NCI-H2171 (cell line): ENCODE measurements at places on chromosomes 1 and 21.

- peak; percentile 24 for DNase-seq
Measured at GRCh38 chr1:196723325-196724185, 51.1 kb upstream of the CFHR3 start.

- DNase-seq: no peak
Measured at GRCh38 chr1:95206514-95206913, 27.5 kb upstream of the RWDD3 start.

- no peak for DNase-seq
Measured at GRCh38 chr1:9400425-9401079, 107.9 kb downstream of the SPSB1 start.

GRCh38 chr1:23394181-23394580 lies 24.5 kb upstream of the ZNF436 start:
- no peak for DNase-seq

DNA sequence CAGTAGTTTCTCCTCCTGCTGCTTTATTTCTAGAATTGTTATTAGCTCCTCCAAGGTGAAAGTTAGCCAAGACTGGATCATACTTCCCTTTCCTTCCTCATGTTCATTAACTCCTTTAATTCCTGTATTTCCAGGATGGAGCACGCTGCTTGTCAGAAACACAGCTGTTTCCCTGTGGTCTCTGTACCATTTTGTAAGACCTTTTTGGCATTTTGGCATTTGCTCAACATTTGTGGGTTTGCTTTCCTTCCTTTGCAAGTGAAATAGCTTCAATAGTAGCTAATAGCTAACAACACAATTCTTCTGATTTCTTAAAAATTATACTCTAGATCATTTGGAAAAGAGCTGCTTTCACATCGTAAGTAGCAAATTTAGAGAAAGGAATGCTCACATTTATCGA lies 44.3 kb upstream of the HPDL start:
- no peak for DNase-seq
